ENCODE measurements at places on chromosomes 5 and 9.

DNA sequence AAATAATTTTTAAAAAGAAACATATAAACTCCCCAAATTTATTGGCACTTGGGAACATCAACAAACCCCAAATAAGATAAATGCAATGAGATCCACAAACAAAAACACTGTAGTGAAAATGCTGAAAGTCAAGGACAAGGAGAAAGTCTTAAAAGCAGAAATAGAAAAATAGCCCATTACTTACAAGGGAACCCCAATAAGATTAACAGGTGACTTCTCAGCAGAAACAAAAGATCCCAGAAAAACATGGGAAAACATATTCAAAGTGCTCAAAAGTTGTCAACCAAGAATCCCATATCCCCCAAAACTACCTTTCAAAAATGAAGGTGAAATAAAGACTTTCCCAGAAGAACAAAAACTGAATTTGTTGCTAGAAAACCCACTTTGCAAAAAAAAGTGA lies 40.0 kb downstream of the FANCC start:
- DNase-seq, result no peak

DNA sequence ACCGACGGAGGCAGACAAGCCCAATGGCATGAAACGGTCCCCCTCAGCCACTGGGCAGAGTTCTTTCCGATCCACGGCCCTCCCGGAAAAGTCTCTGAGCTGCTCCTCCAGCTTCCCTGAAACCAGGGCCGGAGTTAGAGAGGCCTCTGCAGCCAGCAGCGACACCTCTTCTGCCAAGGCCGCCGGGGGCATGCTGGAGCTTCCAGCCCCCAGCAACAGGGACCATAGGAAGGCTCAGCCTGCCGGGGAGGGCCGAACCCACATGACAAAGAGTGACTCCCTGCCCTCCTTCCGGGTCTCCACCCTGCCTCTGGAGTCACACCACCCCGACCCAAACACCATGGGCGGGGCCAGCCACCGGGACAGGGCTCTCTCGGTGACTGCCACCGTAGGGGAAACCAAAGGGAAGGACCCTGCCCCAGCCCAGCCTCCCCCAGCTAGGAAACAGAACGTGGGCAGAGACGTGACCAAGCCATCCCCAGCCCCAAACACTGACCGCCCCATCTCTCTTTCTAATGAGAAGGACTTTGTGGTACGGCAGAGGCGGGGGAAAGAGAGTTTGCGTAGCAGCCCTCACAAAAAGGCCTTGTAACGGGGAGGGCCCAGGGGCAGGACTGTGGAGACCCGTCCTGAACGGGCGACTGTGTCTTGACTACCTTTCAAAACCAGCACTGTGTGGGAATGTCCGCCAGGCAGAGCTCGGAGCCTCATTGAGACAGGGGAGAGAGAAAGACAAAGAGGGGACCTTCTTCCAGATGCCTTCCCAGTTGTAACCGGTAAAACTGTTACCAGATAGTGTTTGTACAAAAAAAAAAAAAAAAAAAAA lies 29.9 kb downstream of the CD180 start:
- DNase-seq, result peak; percentile 20

- DNase-seq, result peak; percentile 22
Measured at GRCh38 chr5:86118542-86118941, 499.2 kb upstream of the COX7C start.

- DNase-seq, result no peak
Measured at GRCh38 chr5:152523964-152524363, 118.9 kb upstream of the NMUR2 start.

DNA sequence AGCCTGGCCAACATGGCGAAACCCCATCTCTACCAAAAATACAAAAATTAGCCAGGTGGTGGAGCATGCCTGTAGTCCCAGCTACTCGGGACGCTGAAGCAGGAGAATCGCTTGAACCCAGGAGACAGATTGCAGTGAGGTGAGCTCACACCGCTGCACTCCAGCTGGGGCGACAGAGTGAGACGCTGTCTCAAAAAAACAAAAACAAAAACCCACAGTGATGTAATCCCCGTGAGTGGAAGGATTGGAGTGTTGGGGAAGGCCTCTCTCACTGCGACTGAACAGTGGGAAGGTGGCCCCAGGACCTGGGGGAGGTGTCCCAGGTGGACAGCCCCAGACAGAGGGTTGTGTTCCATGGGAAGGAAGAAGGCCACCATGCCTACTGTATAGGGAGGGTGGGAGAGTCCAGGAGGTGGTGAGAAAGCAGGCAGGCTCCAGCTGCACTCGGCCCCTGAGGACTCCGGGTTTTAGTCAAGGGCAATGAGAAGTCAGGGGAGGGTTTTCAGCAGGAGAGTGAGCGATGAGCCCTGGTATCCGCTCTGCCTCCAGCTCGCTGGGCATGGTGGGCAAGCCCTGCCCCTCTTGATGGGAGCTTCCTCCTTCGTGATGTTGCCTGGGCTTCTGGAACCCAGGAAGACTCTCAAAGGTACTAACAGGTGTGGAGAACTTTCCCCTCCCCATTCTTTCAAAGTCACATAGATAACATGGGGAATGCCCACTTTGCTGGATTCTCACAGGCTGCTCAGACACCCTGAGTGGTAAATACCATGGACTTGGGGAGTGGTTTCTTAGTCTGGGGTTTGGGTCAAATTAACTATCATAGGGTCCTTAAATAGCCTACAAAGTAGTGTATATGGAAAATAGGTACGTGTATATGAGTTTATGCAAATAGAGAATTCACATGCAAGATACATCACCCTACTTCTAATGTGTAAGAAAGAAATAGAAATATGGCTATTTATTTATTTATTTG lies 74.7 kb downstream of the PPARGC1B start:
- DNase-seq, result no peak

DNA sequence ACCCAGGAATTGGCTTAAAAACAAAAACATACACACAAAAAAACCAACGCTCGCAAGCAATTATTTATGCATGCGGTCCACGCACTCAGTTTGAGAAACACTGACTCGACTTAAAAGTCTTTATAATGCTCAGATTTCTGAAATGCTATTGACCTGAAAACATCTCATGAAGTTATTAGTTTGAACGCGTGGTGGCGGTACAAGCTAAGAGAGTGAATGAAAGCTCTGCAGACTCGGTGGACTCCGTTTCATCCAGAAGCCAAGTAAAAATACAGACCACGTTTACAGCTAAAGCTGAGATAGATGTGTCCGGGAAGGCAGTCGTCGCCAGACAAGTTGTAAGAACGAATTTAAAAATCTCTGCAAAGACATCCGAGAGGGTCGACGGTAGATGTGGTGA lies at the start of gene PCDHB6:
Gene PCDHB6, plus strand, starts transcription at position 246 of the 400 bp plus-strand sequence. CDS start 201 bp downstream, outside the sequence.
- DNase-seq, result no peak

- no peak for DNase-seq
Measured at GRCh38 chr9:653421-653820, 188.1 kb upstream of the DMRT1 start.

- no peak for DNase-seq
Measured at GRCh38 chr9:17519761-17520160, 59.1 kb upstream of the SH3GL2 start.

DNA sequence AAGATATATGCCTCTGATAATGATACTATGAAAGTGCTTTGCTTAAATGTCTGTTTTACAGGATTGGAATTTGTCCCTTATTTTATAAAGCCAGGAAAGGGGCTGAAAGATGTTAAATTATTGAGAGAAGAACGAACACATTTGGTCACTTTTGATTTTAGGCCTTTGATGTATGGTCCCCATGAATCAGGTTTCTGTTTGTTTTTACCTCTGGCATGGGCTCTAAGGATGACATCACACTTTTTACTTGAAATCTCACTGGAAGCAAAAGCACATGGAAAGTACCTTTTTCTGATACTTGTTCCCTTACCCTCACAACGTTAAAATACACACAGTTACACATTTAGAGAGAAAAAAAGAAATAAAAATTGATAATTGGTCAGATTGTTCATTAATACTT lies 6.9 kb downstream of the OTULIN start:
- no peak for DNase-seq

GRCh38 chr5:156137071-156137869 lies 189.7 kb upstream of the SGCD start:
- no peak for DNase-seq

DNA sequence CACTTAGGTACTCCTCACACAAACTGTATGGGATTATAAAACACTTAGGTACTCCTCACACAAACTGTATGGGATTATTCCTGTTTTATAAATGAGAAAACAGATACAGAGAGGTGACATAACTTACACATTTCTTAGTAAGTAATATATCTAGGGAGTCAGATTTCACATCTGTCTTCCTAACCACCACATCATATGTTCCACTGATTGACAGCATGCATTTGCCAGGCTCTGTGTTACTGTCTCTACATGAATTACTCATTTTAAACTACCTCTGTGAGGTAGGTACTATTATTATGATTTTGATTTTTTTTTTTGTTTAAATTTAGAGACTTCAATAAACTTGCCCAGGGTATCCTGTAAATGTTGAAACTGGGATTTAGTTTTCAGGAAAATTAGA lies 232.7 kb downstream of the CCDC171 start:
- DNase-seq, result no peak

- no peak for DNase-seq
Measured at GRCh38 chr5:172833372-172833685, 722 bp upstream of the ERGIC1 start.

- DNase-seq, result no peak
Measured at GRCh38 chr9:112777914-112778313, 27.4 kb downstream of the SNX30 start.

DNA sequence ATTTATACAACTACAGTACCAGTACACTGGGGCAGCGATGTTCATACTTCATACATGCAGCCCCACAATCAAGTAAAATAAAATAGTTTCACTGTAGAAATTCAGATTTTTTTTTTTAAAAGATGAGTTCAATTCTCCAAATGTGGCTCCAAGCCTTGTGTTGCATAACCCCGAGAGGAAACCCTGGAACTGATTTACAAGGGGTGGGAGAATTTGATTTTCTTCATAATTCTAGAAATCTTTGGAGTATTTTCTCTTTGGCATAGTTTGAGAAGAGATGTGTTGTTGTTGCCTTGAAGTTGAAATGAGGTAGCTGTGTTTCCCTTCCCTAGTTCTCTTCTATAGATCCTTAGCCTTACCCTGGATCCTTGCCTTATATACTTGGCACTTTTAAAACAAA lies 3.1 kb downstream of the RHOBTB3 start:
- DNase-seq, result no peak

DNA sequence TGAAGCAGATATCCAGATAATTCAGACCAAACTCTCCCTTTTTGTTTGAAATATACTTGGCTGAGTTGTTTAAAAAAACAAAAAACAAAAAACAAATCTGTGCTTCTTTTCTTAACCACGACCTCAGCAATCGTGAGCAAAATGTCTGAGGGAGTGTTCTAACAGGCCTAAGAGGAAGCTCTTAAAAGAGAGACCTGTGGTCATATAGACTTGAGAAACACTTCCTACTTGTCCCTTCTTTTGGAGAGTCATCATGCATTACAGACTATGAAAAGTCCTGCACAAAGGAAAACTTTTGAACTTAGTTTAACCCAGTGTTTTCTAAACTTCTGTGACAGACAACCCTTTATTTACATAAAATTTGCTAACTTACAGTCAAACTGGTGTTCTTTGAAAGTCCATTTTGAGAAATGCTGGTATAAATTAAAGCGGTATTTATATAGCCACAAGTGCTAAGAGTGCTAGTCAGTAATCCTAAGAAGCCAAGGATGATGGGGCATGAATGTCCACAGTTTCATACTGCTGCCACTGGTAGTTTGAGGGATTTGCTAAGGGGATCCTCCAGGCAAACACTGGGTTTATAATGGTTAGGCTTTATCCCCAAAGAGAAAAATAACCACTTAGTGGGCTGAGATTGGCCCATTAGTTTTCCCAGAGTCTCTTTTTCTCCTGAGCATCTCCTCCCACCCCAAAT lies 199.8 kb downstream of the LRRC70 start:
- DNase-seq, result no peak

- no peak for DNase-seq
Measured at GRCh38 chr5:133927300-133928180, 40.9 kb downstream of the C5orf15 start.

DNA sequence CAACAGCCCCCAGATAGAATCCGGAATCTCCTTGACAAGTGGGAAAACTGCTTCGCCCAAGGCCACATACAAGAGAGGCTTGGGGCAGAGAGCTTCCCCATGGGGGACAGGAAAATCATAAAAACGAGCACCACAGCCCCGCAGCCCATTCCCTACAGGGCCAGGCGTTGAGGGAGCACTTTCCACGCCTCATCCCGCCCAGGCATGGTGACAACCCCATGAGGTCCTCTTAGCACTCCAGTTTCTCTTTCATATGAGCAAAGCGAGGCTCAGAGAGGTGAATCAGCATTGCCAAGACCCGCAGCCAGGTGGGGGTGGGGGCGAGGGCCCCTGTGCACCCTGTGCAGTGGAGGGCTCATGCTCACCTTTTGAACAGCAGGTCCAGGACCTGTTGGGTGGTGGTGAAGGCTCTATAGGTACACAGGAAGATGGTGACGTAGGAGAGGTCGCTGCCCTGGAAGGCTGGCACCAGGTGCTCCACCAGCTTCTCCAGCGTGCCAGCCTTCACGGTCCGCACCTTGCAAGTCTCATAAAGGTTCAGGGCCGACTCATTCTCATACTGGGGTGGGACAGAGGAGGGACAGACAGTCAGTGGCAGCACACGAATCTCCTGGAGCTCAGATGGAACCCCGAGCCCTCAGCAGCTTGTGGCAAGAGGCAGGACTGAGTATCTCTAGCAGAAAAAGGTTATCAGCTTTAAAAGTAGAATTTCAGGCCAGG lies 10.9 kb downstream of the RALGDS start:
- no peak for DNase-seq

DNA sequence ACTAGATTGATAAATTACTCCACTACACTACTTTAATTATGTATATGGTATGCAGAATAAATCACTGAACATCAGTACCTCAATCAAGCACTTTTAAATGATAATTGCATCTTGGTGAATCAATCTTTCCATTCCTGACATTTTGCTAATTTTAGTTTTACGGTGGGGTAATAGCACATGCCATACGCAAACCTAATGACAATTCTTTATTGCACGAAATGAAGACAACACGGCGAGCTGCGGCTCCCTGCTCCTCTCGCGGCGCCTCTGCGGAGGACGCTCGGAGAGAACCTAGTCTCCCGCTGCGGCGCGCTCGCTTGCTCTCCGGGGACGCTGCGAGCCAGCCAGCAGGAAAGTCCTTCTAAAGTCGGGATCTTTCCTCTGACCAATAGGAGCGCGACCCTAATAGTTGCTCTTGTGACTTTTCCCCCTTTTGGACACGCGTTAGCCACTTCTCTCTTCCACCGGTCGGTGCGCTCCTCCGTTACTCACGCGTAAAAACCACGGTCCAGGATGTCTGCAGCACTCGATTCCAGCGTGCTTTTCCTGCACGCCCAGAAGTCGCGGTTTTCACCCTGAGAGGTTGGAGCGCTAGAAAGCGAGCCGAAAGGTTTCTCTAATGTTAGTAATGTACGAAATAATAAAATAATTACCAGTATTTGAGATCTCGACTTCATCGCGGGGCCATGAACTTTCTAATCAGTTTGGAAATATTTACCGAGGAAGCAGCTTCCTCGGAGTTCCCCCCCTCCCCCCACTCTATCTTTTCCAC lies 1.0 kb upstream of the MEF2C start:
- peak; percentile 41 for DNase-seq

GRCh38 chr5:108334225-108334624 lies 47.7 kb downstream of the FBXL17 start:
- DNase-seq, result no peak

All from iPS-NIHi11 (cell line).